ENCODE measurements at places on chromosomes 7 and 10. TPM values are rescaled to one million over a fixed set of nuclear protein-coding genes. Genes with fewer than 3 reads are reported as not detected.

LRRTM3 gene
- not detected for total RNA-seq

ADRA2A gene
- 0.07 TPM for total RNA-seq

GPR15LG gene
- not detected for total RNA-seq

PNLIPRP2 gene
- total RNA-seq, result 0.09 TPM

C10orf53 gene
- total RNA-seq, result not detected

LHPP gene
- total RNA-seq, result 11.5 TPM

AKR1C8 gene
- not detected for total RNA-seq

HNRNPF gene
- 349 TPM for total RNA-seq

SUGCT gene
- 1.5 TPM for total RNA-seq

ZNF33A gene
- total RNA-seq, result 9.1 TPM

PHYHIPL gene
- total RNA-seq, result 0.29 TPM

XRCC2 gene
- total RNA-seq, result 3.9 TPM

PCGF5 gene
- 35.1 TPM for total RNA-seq

ASZ1 gene
- not detected for total RNA-seq

LIPM gene
- not detected for total RNA-seq

TMED4 gene
- total RNA-seq, result 48.2 TPM

ICA1 gene
- total RNA-seq, result 1.1 TPM

CTTNBP2 gene
- 0.39 TPM for total RNA-seq

CYP3A4 gene
- total RNA-seq, result not detected

GPR158 gene
- not detected for total RNA-seq

CYP2E1 gene
- total RNA-seq, result not detected

CLDN4 gene
- 4.9 TPM for total RNA-seq
